ENCODE measurements at places on chromosomes 13 and 19.

GRCh38 chr13:104785952-104786351 is 1719.7 kb upstream of the SLC10A2 start:
- DNase-seq: no peak

- DNase-seq: no peak
These were observed 222.1 kb upstream of the OBI1 start for GRCh38 chr13:78881054-78881453.

- DNase-seq: no peak
These were observed 1.5 kb downstream of the CCER2 start for GRCh38 chr19:38910488-38910887.

- DNase-seq: peak; percentile 63
These were observed 48.9 kb upstream of the EPHX3 start for GRCh38 chr19:15280915-15281683.

GRCh38 chr19:36573895-36574720 is 1.0 kb upstream of the ZNF529 start:
- DNase-seq: no peak

DNA sequence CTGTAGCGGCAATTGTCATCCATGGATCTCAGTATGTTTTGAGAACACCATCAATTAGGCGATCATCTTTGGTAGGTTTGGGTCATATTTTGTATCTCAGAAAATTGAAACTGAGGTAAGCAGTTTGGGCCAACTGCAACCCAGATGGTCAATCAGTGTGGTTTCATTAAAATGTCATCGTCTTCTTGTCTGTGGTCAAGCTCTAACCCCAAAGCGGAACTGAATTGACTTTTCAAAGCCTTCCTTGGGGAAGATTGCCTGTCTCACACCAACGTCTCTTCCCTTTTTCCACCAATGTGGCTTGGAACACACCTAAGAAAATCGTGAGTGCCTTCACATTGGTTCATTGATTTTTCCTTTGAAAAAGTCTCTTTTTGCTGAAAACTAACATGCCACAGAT is 56.3 kb upstream of the UBAC2 start:
- peak; percentile 81 for DNase-seq

DNA sequence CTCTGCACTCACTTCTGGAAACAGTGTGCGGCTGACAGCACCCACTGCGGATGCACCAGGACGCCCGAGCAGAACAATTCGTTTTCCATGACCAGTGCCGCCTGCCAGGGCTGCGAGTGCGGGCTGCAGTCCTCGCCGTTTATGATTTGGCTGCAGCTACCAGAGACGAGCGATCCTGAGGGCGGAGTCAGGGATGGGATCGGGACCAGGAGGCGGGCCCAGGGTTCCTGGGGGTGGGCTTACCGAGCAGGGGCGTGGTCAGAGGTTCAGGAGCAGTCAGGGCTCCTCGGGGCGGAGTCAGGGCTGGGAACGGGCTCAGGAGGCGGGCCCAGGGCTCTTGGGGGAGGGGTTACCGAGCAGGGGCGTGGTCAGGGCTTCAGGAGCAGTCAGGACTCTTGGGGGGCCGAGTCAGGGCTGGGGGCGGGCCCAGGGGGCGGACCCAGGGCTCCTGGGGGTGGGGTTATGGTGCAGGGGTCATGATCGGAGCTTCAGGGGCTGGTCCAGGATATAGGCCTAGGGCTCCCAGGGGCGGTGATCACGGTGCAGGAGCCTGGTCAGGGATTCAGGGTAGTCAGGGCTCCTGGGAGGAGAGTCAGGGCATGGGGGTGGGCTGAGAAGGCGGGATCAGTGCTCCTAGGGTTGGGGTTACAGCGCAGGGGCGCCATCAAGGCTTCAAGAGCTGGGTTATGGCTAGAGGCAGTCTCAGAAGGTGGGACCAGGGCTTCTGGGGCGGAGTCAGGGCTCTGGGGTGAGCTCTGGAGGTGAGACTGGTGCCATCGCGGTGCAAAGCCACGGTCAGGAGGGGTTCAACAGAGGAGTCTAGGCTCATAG is 1.7 kb downstream of the KLK4 start:
- no peak for DNase-seq

GRCh38 chr13:50529154-50529882 is 314.2 kb downstream of the DLEU7 start:
- DNase-seq: no peak

DNA sequence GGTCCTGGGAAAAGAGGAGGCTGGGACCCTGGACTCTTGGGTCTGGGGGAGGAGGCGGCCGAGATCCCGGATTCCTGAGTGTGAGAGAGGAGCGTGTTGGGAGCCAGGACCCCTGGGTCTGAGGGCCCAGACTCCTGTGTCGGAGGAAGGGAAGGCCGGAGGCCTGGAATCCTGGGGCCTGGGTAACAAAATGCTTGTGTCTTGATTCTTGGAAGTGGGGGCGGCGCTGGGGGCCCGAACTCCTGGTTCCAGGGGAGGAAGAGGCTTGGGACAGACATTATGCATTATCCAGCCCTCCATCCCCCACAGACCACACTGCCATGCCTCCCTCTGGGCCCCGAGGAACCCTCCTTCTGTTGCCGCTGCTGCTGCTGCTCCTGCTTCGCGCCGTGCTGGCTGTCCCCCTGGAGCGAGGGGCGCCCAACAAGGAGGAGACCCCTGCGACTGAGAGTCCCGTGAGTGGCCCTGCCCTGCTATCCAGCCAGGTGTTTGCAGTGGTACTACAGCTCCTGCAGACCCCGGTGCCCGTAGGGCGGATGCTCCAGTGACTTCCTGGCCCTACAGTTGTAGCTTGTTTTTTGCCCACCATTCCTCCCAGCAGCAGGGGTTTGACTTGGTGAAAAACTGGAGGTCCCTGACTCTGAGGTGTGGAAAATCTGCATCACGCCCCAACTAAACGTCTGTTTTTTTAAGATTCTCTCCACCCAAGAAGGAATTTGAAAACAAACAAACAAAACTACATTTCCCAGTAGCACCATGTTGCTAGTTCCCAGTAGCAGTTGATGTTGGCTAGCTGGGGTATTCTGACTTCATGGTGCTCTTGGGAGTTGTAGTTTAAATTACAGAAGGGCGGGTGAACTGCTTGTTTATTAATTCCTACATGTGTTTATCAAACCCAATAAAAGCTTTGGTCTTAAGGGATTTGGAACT is 630 bp downstream of the NUCB1 start:
- DNase-seq: peak; percentile 43

GRCh38 chr19:48881741-48882657 is 9.8 kb downstream of the PPP1R15A start:
- DNase-seq: peak; percentile 15

DNA sequence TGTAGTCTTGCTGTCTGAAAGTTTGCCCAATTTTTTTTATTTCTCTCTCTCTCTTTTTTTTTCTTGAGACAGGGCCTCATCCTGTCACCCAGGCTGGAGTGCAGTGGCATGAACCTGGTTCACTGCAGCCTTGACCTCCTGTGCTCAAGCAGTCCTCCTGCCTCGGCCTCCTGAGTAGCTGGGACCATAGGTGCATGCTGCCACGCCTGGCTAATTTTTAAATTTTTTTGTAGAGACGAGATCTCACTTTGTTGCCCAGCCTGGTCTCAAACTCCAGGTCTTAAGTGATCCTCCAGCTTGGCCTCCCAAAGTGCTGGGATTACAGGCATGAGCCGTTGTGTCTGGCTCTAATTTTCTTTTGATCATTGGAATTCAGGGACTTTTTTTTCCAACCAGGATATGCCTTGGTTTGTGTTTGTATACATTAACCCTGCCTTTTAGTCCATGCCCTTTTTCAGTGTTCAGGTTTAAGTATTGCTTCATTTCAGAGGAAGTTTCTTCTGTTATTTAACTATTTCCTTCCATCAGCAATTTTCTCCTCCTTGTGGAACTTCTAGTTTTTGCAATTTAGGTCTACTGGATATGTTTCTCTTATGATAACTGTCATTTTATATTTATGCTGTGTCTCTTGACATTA is 201.4 kb downstream of the PCCA start:
- no peak for DNase-seq

GRCh38 chr13:74794147-74794546 is 659.9 kb upstream of the KLF12 start:
- no peak for DNase-seq

DNA sequence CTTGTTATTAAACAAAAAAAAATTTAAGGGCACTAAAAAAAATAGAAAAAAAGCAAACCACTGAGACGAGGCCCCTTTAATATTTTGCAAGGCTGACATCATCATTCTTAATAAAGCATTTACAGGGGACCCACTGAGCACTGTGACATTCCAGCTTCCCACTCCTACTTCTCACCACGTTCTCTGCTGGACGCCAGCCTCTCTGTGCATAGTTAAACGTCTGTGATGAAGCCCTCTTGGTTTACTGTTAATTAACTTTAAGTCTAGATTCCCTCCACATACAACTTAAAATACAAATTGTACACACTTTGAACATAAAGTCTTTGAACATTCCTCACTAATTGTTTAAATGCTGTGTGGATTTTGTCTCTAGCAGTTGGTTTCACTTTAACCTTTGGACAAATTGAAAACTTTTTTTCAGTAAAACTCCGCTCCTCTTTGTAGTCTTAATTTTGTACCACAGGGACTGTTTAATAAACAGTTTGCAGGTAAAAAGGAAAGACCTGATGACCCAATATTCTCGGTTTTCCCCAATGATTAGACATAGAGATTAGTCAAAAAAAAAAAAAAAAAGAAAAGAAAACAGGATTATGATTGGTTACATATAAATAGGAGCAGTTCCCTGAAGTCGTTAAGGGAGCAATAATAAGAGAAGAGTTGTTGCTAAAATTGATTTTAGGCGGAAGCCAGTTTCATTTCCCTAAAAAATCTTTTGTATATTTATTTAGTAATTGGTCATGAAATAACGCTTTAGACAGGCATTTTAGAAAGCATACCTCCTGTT is 219.8 kb downstream of the MZT1 start:
- DNase-seq: no peak

- no peak for DNase-seq
These were observed 712 bp downstream of the BBC3 start for GRCh38 chr19:47230054-47230920.

- no peak for DNase-seq
These were observed 4.4 kb upstream of the ATP1A3 start for GRCh38 chr19:41998246-41999020.

GRCh38 chr13:101714195-101714594 is 261.7 kb downstream of the ITGBL1 start:
- no peak for DNase-seq

- DNase-seq: no peak
These were observed 40.8 kb downstream of the TEX29 start for GRCh38 chr13:111361046-111361872.

GRCh38 chr19:6271721-6272410 is 7.9 kb downstream of the MLLT1 start:
- no peak for DNase-seq

DNA sequence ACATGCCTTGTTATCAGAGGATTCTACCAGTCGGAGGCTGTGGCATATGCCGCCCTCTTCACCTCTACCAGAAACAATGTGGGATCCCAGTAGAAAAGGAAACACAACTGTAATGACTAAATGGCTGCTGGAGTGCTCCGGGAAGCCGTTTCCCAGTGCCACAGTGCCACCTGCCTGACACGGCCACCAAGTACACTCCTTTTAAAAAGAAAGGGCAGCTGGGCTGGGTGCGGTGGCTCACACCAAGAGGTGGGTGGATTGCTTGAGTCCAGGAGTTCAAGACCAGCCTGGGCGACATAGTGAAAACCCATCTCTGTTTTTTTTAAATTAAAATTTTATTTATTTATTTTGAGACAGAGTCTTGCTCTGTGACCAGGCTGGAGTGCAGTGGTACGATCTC is 67.3 kb downstream of the TRPM4 start:
- peak; percentile 27 for DNase-seq

GRCh38 chr13:81686877-81687276 is 1346.0 kb upstream of the SPRY2 start:
- no peak for DNase-seq

DNA sequence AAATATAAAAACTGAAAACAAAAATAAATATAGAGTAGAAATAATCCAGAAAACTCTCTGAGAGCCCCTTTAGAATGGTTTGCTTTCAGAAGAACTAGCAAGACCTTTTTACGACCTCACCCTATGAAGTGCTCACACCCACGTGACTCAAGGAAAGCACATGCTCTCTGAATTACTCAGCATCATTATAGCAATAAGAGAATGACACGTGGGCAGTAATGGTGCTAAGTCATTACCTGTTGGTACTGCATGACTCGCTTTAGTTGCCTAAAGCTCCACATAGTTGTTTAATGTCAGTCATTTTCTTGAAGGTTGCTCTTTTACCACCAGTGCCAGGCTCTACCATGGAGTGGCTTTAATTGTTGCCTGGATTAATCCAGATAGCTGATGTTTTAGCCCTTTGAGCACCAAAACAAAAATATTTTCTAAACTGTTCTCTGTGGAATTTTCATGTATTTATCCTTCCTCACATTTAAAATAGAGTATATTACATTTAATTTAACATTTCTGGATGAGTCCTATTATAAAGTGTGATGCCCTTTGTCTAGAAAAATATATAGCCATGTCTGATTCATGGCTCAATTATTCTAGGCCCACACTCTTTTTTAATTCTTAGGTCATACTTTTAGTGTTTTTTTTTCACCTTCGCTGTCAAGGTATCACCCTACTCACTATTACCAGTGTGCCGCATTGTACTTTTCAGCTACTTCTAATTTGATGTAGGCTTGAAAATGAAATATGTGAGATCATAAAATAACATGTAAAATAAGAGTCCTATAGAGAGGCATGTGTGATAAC is 56.8 kb downstream of the THSD1 start:
- no peak for DNase-seq

- no peak for DNase-seq
These were observed 16.4 kb downstream of the POLRMT start for GRCh38 chr19:616747-617526.

- no peak for DNase-seq
These were observed 5.7 kb downstream of the FPR3 start for GRCh38 chr19:51800473-51801244.

DNA sequence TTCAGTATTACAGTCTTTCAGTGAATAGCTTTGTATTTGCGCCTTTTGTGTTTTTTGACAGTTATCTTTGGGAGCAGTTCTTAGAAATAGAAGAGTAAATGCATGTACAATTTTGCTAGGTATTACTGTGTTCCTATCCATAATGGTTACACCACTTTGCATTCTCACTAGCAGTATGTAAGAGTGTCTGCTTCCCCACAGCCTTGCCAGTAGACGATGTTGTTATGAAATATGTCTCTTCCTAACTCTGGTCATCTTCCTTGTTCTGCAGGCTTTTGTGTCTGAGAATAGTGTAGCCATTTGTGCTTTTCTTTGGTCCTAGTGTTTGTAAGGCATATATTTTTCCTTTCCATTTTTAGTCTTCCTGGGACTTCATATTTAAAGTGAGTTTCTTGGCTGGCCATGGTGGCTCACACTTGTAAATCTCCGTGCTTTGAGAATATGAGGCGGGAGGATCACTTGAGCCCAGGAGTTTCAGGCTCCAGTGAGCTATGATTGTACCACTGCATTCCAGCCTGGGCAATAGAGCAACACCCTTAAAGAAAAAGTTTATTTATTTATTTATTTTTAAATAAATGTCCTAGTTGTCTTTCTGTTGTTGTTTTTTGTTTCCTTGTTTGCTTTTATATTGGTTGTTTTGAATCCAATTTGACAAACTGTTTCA is 140.3 kb downstream of the PDS5B start:
- peak; percentile 8 for DNase-seq

GRCh38 chr19:5826531-5827341 is 12.8 kb downstream of the FUT6 start:
- DNase-seq: peak; percentile 43

Measured in HL-60 (cell line).